ENCODE measurements at places on chromosomes 4 and X.

DNA sequence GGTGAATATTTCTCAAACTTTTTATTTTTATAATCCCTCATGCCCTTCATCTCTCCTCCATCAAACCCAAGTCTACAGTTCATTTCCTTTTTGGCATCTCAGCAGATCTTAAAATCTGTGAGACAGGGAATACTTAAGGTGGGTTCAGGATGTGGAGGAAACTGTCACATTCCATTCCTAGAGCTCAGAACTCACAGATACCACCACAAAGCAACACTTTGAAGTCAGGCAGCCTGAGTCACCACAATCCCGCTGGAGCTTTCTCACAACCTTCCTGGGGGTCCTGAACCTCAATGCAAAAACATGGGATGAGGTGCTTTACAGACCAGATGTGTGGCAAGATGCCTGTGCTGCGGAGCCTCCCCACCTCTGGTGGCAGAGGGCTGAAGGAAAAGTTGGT, 63.2 kb downstream of the HHIP start:
- no peak for DNase-seq

GRCh38 chr4:155930330-155930729, 23.3 kb downstream of the CTSO start:
- no peak for DNase-seq

- no peak for DNase-seq
These were observed 34.3 kb upstream of the ANTXR2 start for GRCh38 chr4:80107374-80107773.

DNA sequence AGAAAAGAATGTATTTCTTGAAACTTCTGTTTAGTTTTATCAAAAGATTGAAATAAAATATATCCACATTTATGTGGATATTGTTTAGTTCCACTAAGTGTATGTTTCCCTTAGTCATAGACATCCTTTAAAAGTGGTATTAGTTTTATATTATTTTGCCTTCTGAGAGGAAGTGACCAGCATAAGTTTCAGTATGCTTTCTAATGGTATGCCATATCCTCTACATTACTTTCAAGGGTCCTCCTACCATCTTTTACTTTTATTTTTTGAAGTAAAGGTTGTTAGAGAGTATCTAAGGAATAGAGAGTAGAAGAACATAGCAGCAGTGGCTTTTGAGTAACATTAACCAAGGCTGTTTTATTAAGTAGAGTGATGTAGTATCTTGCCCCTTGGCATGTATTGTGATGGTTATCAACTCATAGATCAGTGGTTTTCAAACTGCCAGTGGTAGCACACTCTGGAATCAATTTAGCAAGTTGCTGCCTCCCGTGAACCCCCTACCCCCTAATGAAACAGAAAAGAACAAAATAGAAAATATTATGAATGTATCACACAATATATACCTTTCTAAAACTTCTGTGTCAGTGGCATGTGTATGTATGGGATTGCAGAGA, 44.8 kb downstream of the RBPJ start:
- no peak for DNase-seq

- no peak for DNase-seq
These were observed 108.5 kb downstream of the PHKA2 start for GRCh38 chrX:18875256-18875878.

GRCh38 chr4:69775321-69775867, 15.0 kb upstream of the SULT1B1 start:
- no peak for DNase-seq

DNA sequence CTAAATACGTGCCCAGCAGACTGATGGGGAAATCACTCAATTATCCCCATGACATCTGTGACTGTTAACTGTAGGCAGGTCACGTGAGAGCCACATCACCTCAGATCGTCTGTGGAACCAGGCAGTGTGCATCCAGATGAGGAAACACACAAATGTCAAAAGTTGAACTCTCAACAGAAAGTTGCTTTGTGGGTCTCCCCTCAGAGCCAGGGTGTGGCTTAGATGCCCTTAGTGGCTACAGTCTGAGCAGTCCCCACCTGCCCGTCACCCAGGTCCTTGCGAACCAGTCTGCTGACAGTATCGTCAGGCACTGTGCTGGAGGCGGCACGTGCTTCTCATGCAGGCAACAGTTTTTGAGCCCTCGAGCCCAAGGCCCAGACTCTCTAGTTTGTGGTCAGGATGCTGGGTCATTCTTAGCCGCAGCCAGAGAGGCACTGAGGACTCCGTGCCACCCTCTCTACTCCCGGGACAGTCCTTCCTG, 10.8 kb downstream of the TMEM187 start:
- no peak for DNase-seq

- DNase-seq: no peak
These were observed 259.1 kb downstream of the C4orf33 start for GRCh38 chr4:129355031-129355430.

DNA sequence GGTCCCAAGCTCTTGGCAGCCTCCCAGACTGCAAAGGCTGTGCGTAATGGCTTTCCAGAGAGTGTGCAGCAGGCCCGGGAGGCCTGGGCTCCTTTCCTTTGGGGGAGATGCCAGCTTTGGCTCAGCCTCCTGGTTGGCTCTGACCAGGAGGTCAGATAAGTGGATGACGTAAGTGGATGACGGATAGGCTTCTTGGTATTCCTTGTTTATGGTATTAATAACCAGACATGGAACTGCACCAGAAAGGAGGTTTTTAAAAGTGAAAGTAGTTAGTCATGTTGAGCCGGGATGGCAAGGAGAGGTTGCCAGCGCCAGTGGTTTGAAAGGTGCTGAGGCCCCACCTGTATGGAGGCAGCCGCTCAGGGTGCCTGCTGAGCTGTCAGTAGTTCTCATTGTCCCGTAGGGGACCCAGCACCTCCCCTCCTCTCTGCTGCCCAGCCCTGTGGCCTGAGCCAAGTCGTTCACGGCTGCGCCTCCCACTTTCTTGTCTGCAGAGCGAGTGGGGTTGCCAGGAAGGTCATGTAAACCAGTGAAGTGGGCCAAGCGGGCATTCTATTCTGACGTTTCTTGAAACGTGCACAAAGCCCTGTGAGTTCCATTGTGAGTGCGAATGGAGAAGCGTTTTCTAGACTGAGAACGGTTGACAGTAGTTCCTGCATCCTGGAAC, 28.7 kb upstream of the STOX2 start:
- peak; percentile 44 for DNase-seq

DNA sequence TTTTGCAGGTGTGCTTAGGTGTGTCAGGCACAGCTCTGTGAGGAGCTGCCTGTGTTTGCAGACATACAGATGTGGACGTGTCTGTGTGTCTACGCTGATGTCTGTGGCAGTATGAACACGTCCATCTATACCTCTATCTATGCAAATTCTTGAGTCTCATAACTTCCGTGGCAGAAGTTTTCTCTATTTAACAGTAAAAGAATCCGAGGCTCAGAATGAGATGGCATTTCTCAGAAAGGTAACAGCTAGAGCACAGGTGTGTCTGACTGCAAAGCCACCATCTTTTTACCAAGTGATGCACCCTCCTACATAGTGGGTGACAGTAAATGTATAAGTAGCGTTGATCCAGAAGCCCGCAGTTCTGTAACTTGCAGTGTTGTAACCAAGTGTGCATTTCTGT, 39.9 kb upstream of the CYP4V2 start:
- no peak for DNase-seq

GRCh38 chr4:22462688-22463087, 53.2 kb downstream of the ADGRA3 start:
- DNase-seq: no peak

GRCh38 chrX:9233141-9233540, 199.2 kb upstream of the FAM9B start:
- no peak for DNase-seq

GRCh38 chr4:161188578-161188977, 975.2 kb downstream of the FSTL5 start:
- peak; percentile 14 for DNase-seq

DNA sequence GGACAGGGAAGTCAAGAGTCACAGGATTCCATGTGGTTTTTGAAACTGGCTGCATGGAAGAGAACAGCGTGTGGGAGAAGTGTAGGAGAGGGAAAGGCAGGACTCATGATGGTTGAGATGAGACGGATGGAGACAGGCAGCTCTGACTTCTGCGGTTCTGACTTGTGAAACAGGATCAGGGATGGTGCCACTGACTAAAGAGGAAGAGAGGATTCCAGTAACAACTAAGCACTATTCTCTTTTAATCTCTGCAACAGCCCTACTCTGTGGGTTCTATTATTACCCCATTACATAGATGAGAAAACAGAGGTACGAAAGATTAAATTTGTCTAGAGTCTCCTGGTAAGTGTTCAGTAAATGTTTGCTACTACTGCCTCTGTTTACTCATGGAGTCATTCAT, 156.3 kb downstream of the CBR4 start:
- DNase-seq: no peak

GRCh38 chrX:115898382-115899001, 272.1 kb upstream of the AGTR2 start:
- DNase-seq: no peak

Measured in DMS 273 treated with DMSO at 0.1 percent for 48 hours (cell line).